ENCODE measurements at places on chromosomes 16 and 17. TPM values are rescaled to one million over a fixed set of nuclear protein-coding genes. Genes with fewer than 3 reads are reported as not detected.

GRCh38 chr16:82464187-82464586, 162.6 kb upstream of the CDH13 start:
- DNase-seq = no peak

DNA sequence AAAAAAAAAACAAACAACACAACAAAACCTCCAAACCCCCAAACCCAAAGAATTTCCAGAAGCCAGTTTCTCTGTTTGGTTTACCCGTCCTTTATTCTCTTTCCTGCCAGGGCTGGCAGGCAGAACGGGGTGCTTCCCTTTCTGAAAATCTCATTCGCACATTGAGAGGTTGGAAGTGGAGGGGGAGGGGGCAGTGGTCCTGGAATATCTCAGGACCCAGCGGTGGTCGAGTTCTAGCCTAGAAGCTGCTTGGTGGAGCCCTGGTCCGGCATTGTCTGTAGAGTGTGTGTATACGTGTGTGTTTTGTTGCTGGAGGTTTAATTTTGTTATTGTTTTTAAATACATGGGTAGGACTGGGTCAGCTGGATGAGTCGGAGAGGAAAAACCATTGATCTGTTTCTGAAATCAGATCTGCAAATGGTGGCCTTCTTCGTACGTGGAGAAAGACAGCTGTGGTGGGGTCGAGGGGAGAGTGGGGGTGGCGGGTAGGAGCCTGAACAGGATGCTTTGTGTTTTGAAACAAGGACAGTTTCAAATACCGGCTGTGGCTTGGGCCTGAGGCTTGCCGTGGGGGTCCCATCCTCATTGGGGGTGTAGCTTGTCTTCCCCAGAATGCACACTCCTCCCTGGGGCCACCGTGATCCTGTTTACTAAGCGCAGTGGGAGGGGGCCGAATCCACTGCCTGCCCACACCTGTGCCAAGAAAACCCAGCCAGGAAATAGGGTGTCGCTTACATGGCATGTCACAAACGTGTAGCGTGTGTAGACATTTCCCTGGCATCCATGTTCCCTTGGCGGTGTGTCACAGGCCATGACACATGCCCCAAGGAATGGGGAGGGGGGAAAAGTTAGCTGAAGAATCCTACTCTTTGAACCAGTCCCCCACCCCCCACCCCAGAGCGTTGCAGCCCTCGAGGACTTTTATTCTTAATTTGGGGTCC, 1.6 kb downstream of the CMIP start:
- DNase-seq = no peak

DNA sequence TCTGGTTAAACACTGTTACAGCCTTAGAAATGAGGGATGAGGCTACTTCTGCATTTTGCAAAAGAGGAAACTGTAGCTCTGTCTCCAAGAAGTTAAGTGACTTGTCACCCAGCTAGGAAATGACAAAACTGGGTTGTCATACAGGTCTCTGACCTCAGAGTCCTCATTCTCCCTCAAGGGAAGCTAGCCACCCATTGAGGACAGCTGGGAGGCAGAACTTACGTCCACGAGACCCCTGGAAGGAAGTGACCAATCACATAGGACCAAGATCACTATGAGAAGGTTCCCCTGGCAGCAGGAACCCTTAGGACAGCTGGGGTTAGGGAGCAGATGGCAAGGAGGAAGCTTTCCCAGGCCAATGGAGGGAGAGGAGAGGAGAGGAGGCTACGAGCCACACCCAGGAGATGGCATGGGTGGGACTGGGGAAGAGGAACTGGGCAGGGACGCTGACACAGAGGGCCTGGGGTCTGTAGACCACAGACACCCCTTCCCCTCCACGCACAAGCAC, 11.2 kb downstream of the METTL22 start:
- DNase-seq = no peak

- no peak for DNase-seq
Measured at GRCh38 chr16:62889097-62889496, 852.9 kb upstream of the CDH8 start.

DNA sequence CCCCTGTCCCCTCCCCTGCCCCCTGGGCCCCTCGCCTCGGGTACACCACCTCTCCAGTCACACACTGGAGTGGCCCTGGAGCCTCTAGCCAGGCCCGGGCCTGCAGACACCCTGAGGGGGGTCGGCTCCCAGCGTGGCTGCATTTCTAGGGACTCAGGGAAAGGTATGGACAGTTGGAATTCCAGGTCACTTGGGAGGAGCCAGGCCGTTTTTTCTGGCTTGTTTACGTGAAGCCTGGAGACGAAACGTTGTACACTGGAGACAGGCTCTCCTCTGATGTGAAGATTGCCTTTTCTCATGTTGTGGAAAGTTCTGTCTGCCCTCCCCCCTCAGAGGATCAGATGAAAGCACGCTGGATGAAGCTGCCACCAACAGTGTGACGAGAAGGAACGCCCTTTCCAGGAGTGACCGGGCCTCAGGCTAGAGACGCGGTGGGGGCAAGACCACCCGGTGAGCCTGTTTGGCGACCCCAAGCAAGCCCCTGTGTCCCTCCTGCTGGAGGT, 4.0 kb upstream of the PPP1R27 start:
- DNase-seq = no peak

GRCh38 chr17:78790552-78790951, 8.5 kb upstream of the CYTH1 start:
- DNase-seq = no peak

- peak; percentile 61 for DNase-seq
Measured at GRCh38 chr17:67689534-67690177, 28.1 kb upstream of the NOL11 start.

DNA sequence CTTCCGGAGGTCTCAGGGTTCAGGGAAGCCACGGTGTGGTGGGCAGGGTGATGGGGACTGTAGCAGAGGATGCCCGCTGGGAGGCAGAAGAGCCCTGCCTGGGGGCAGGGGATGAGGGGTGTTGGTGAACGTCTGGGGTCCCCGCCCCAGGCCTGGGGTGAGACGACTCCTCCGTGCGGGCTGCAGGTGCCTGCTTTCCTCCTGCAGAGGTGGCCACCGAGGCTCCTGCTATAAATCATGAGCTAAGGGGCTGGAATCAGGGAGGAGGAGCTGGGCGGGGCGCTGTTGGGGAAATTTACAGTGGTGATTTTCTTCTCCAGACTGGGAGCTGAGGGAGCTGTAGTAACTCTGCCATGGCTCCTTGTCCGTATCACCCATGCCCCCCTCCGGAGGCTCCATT, 167.0 kb downstream of the MRM1 start:
- DNase-seq = no peak

The WFDC1 gene
- total RNA-seq = not detected

- DNase-seq = no peak
Measured at GRCh38 chr17:21318439-21318838, 33.9 kb downstream of the MAP2K3 start.

DNA sequence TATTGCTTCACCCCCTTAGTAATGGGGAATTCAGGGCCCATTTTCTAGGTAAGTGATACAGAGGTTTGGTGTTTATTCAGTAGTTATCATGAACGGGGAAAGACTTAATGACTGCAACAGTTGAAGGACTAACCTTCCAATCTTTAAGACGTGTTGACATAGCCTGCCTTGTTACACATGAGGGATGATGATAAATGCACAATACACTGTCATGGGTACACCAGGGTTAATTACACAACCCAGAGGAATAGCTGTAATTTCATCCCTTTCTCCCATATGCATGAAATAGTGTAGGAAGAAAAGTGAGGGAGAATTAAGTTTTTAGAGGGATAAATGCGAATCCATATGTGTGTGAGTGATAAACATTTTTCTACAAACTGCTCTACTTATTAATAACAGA, 10.7 kb downstream of the MYH4 start:
- DNase-seq = no peak

DNA sequence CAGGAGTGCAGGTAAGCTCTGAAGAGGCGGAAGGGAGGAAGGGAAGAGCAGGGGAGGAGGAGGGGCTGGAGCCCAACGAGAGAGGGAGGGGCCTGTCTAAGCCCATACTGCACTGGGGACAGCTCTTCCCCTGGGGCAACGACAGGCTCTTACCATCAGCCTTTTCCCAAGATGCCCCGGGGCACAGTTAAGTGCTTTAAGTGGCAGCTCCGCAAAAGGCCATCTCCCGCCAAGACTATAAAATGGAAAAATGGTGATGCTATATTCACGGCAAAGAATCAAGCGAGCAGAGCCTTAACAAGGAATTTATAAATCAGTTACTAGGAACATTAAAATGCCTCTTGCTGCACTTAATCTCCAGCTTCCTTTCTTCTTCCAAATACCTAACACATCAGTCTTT, 110.2 kb upstream of the NLRP1 start:
- DNase-seq = no peak

DNA sequence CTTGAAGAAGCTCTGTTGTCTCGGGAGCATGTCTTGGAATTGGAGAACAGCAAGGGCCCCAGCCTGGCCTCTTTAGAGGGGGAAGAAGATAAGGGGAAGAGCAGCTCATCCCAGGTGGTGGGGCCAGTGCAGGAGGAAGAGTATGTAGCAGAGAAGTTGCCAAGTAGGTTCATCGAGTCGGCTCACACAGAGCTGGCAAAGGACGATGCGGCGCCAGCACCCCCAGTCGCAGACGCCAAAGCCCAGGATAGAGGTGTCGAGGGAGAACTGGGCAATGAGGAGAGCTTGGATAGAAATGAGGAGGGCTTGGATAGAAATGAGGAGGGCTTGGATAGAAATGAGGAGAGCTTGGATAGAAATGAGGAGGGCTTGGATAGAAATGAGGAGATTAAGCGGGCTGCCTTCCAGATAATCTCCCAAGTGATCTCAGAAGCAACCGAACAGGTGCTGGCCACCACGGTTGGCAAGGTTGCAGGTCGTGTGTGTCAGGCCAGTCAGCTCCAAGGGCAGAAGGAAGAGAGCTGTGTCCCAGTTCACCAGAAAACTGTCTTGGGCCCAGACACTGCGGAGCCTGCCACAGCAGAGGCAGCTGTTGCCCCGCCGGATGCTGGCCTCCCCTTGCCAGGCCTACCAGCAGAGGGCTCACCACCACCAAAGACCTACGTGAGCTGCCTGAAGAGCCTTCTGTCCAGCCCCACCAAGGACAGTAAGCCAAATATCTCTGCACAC, 21.2 kb downstream of the AKAP1 start:
- peak; percentile 73 for DNase-seq

The TEX2 gene
- 35.1 TPM for total RNA-seq

GRCh38 chr17:76405607-76405966, 21.2 kb downstream of the SPHK1 start:
- no peak for DNase-seq

DNA sequence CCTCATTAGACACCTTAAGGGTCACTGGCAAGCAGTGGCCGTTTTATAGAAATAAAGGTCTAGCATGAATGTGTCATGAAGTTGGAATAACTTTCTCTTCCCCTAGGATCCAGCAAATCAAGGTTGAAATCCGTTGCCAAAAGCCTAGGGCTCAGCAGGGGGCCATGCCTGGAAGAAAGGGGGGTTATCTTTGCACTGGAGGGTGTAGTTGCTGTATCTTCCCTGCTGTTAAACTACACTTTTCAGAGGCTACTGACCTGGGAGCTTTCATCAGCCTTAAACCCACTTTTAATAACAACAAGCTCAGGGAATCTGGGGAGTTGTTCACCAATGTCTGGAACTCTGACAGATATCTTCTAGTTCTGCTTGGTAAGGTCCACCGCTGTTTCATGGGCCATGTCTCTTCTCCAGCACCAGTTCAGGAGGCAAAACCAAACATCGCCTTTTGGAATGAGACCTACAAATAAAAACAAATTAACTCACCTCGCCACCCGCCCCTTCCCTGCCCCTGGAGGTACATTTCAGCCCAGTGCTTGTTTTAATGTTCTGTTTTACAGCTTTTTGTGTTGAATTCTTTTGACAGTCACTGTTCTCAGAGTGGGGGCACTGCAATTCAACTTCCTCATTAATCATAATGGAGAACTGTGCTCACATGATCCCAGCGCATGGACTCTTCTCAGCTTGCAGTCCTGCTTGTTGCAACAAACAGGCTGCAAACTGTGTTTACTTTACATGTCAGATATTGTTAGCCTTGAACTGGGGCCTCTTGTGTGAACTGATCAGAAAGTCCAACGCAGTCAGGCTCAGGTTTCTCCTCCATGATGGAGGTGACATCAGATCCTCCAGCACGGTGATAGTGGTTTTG, 508.7 kb downstream of the KCNJ2 start:
- DNase-seq = no peak

DNA sequence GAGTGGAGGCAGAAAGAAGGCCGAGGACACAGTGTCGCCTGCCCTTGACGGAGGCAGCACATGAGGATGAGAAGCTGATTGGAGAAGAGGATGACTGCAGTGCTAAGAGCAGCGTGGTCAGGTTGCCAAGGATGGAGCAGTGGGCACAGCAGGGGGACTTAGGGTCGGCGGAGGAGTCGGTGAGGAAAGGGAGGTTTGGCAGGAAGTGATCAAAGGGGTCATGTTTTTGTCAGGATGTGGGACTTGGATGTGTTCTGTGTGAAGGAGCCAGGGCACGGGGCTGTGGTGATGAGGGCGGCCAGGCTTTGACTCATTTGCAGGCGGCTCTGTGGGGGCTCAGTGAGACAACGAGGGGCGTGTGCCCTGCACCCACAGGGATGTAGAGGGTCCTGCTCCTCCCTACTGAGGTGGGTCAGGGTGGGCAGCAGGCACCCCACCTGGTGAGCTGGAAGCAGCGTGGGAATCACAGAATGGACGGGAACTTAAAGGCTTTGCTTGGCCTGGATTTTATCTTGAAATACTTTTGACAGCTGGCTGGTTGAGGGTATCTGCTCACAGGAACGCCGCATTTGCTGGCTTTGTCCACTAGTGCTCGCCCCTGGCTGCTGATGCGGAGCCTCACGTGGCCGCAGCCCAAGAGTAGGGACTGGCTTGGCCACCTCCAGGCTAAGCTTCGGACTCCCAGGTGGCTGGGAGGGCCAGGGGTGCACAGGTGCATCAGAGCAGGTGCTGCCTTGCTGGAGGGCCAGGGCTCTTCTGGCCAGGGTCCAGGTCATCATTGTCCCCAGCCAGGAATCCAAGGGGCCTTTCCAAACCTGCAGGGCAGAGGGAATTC, 6.0 kb downstream of the MPG start:
- peak; percentile 73 for DNase-seq

- DNase-seq = peak; percentile 87
Measured at GRCh38 chr17:79728169-79728907, 2.4 kb upstream of the ENPP7 start.

DNA sequence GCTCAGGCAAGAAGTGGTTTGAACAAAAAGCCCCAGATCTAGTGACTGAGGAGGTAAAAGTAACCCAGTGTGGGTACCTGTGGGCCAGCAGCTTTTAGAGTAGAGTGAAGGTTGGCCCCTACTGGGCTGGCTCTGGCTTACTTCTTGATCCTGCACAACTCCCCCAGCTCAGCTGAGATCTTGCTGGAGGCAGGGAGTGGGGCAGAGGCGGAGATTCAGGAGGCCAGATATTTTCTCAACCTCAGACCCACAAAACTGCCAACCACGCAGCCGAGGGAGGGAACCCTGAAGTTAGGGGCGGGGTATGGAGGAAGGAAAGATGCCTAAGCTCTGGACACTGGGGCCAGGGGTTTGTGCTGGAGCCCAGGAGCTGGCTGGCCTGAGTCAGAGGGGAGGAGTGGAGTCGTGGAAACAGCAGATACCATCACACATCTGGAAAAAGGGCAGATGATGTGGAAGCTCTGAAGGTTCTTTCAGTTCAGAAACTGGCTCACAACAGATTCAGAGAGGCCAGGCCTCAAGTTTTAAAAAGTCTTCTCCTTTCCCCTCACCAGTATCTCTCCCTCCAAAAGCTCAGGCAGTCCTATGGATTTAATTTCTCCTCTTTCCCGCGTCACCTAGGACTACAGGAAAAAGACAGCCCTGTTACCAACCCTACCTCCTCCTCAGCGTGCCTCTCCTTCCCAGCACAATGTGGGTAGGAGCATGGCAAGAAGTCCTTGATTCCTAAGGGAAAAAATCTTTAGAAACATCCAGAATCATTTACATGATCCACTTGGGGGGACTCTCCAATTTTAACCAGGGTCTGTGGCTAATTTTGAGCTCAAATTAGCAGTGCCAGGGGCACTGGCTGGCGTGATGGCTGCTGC, 48.1 kb downstream of the MYO18A start:
- DNase-seq = peak; percentile 75

GRCh38 chr17:33438578-33438977, 145.5 kb upstream of the ASIC2 start:
- peak; percentile 24 for DNase-seq
